Right ventricle myocardium superior (tissue), 1 donor: ENCODE measurements at places on chromosomes 2 and 18. TPM values are rescaled to one million over a fixed set of nuclear protein-coding genes. Genes with fewer than 3 reads are reported as not detected.

Gene HRH4
- total RNA-seq = not detected

Gene GKN2
- not detected for total RNA-seq

Gene DLGAP1
- 0.08 TPM for total RNA-seq

Gene ARHGAP28
- 1.1 TPM for total RNA-seq

Gene EMILIN2
- 17.7 TPM for total RNA-seq

Gene CTAGE1
- total RNA-seq = not detected

Gene TSGA10
- 3.4 TPM for total RNA-seq

Gene SMC6
- total RNA-seq = 12.1 TPM

Gene DNAJC10
- 60.4 TPM for total RNA-seq

Gene SERPINB13
- total RNA-seq = not detected

Gene SCN1A
- 0.59 TPM for total RNA-seq

Gene IL36G
- not detected for total RNA-seq

Gene EN1
- total RNA-seq = not detected

Gene SERPINB12
- not detected for total RNA-seq

Gene FOXI3
- not detected for total RNA-seq

Gene SLC9A2
- not detected for total RNA-seq

Gene KCNE4
- 3.2 TPM for total RNA-seq
